Thoracic aorta (tissue), 2 donors: ENCODE measurements at places on chromosomes 6 and 20.

GRCh38 chr6:128284128-128284527 is 236.3 kb downstream of the PTPRK start:
- DNase-seq = no peak

DNA sequence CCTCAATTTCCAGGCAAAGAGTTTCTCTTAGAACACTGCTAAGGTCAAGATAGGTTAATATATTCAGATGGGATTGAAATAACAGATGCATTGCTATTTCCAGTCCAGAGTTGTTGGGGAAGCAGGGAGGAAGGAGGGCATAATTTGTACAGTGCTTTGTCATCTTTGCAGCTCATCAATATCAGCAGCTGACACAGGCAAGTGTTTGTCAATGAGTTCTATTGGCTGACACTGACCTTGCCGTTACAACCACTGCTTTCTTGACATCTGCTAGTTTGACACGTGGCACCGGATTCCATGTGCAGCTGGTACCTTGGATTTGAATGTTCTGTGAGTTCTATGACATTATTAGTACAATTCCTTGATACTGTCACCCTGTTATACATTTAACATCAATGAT is 28.0 kb upstream of the MLIP start:
- DNase-seq = no peak

DNA sequence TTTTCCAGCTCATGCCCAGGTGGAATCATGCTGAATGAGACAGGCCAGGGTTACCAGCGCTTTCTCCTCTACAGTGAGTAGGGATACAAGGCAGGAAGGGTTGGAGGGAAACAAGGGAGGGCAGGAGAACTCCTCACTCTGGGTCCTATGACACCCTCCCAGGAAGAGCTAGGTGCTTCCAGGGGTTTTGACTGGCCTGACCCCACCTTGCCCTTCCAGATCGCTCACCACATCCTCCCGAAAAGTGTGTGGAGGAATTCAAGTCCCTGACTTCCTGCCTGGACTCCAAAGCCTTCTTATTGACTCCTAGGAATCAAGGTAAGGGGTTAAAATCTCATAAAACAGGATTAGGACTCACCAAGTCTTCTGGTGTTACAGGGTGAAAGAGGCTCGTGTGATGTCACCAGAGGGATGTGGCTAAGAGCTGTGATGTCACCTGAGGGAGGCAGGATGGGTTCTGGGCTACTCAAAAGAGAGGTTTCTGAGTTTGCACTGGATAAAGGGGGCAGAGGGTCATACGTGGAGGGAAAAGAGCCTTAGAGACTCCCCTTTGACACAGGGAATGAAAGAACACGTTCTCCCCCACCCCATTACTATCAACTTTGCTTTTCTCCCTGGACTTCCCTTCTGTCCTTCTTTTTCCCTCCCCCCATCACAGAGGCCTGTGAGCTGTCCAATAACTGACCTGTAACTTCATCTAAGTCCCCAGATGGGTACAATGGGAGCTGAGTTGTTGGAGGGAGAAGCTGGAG is 1.9 kb downstream of the APOM start:
- DNase-seq = no peak

- DNase-seq = no peak
Observed at GRCh38 chr20:24701027-24701426, 231.6 kb downstream of the SYNDIG1 start.

DNA sequence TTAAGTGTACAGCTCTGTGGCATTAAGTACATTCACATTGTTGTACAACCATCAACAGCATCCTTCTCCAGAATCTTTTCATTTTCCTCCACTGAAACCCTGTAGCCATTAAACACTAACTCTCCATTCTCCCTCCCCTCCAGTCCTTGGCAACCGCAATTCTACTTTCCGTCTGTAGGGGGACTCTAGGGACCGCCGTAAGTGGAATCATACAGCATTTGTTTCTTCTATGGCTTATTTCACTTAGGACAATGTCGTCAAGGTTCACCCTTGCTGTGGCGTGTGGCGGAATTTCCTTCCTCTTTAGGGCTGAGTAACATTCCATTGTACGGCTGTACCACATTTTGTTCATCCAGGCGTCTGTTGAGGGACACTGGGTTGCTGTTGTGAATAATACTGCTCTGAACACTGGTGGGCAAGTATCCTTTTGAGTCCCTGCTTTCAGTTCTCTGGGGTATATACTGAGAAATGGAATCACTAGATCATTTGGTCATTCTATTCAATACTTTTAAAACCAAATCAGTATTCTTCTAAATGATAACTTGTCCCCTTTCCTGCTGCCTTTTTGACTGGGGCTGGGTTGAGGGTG is 50.7 kb downstream of the PPP1R3G start:
- DNase-seq = no peak

GRCh38 chr6:154106251-154106650 is 67.2 kb downstream of the OPRM1 start:
- no peak for DNase-seq

DNA sequence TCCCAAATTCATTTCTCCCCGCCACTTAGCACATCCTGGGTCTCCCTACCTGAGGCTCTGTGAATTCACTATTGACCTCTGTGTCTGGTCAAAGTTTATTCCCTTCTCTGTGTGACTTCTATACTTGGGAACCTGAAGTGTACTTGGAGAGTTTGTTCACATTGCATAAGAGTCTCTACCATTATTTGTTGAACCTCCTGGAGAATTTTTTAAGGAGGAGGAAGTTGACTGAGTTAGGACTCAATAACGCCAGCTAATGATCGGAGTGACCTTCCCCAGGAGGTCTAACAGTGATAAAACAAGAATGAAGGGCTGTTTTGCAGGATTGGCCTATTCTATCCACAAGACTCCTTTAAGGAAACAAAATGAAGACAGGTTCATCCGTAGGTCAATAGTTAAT is 23.6 kb downstream of the STMND1 start:
- no peak for DNase-seq

- DNase-seq = no peak
Observed at GRCh38 chr6:143775336-143775735, 67.8 kb upstream of the LTV1 start.

DNA sequence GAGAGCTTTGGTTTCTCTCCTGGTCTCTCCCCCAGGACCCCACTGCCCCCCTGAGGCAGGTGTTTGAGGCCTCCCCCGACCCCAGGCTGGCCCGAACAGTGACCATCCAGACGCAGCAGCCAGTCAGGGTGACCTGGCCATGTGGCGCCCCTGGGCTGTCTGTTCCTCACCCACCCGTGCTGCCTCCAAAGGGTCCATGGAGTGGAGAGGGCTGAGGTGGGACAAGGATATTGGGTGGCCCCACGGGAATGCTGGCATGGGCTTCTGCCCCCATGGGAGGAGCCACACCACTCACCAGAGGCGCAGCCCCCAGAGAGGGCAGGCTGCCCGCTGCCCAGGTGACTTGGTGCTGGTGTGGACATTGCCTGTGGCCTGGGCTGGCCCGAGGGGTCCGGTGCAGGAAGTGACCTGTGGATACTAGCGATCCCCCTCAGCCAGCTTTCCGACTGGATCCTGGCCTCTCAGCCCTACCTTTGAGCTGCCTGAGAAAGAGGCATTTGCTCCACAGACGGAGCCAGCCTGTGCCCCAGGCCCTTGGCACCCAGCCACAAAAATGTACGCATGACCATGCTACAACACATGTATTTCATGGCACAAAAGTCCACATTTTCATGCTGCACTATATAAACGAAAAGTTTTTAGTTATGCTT is 50.8 kb downstream of the BCAS4 start:
- DNase-seq = no peak

DNA sequence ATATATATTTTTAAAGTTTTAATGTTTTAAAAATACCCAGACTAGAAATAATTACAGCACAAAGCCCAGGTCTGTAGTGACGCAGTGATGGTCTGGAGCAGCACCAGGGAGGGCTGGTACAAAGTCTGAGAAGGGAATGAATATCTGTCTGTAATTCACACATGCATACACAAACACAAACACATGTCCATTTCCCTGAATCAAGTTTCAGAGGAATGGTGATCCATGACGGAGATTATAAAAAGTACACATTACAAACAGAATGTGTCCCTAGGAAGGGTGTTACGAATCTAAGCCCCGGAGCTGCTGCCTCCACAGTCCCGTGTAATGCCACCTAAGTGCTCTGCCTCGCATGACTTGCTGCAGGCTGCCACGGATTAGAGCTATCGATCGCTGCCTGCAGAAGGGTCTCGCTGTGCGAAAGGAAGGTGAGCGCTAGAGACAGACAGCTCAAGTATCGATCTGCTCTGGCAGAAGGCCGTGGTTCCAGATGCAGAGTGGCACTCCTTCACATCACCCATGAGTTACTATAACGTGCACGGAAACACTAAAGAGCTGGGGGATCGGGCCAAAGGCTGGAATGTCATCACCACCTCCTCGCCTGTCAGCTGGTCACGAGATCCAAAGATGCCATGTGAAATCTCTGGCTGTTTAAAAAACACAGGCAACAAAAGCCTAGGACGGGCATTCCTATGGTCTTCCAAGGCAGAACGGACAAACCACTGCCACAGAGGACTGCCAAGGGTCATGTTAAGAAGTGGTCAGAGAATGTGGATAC is 87.1 kb downstream of the INSM1 start:
- DNase-seq = no peak

DNA sequence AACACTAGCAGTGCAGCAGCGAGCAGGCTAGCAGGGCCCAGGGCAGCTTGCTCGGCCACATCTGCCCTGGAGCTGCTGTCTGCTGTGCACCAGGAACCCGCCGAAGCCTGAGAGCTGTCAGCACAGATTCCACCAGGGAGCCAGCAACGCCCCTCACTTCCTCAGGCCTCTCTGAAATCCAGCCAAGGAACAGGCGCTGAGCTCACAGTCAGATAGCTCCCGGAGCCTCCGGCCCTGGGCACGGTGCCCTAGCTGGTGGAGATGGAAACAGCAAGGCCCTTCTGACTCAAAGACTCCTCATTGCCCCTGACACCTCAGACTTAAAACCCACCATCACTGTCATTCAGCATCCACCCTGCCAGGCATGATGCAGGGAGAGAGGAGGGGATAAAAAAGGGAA is 839.4 kb downstream of the MAFB start:
- peak; percentile 58 for DNase-seq

- DNase-seq = no peak
Observed at GRCh38 chr6:10886691-10887502, at the start of gene SYCP2L. Gene SYCP2L, plus strand, starts transcription at chr6:10887052. Its CDS starts 75 bp downstream, at chr6:10887127.

- no peak for DNase-seq
Observed at GRCh38 chr6:136751522-136751956, 40.7 kb downstream of the MAP3K5 start.

DNA sequence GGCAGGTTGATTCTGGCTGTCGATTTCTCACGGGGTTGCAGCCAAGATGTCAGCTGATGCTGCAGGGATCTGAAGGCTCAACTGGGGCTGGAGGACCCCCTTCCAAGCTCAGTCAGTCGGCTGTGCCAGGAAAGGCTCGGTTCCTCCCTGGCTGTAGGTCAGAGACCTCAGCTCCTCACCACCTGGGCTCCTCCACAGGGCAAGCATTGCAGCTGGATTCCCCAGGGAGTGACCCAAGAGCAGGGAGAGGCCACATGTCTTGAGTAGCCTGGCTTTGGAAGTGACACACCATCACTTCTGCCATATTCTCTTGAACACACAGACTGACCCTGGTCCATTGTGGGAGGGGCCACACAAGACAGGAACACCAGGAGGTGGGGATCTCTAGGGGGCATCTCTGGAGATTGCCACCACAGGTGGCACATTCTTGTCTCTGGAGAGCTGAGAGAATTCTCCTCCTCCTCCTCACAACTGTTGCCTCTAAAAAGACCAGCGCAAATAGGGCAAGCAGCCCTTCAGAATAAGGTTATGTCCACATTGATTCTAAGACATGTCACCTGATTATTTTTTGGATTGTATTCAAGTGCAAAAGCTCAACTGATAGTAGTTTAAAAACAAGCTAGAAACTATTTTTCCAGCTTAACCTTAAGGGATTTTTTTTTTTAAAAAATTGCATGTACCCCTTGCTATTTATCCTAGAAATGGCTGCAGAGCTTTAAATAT is 270.5 kb downstream of the NRN1 start:
- DNase-seq = no peak

GRCh38 chr6:12014873-12015149 is 2.7 kb downstream of the HIVEP1 start:
- no peak for DNase-seq

GRCh38 chr6:127291495-127291894 is 24.8 kb downstream of the RNF146 start:
- DNase-seq = no peak

DNA sequence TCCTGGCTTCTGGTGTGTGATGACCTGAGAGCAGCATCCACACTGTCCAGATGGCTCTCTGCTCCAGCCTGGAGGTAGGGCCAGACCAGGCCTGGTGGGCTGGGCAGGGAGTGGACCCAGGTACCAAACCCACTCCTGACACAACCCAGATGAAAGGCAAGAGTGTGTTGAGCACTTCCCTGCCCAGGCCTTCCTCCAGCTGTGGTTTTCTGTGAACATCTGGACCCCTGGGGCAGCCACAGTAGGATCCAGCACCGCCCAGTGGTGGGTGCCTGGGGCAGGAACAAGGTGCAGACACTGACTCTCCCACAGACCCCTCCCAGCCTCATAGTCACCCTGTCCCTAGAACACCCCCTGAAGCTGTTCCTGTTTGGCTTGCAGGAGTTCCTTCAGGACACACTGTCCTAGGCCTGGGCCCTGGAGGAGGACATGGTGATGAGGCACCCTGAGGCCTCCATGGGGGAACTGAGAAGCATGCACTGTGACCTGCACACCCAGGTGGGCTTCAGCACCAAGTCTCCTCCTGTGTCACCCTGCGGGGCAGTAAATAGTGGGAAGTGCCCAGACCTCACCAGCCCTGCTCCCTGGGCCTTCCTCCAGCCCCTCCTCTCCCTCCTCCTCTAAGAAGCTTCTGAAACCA is 28.7 kb downstream of the UBD start:
- no peak for DNase-seq

DNA sequence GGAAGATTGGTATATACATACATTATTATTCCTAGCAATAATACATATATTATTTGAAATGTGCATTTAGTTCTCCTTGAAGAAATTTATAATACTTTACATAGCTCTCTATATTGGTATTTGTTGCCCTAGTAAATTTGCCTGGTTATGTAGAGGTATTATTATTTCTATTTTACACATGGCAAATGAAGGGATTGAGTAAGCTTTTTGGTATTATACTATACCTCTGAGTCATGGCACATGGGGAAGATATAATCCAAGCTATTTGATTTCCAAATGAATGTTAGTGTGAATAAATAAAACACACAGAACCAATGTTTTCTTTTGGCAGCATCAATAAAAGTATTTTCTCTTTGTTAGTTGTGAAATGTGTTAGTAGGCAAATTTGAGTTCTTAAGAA is 409.6 kb upstream of the SLC35B3 start:
- DNase-seq = no peak
